ENCODE measurements at places on chromosomes 1 and 21.

GRCh38 chr1:200363264-200363933 lies 46.4 kb downstream of the ZNF281 start:
- no peak for DNase-seq

DNA sequence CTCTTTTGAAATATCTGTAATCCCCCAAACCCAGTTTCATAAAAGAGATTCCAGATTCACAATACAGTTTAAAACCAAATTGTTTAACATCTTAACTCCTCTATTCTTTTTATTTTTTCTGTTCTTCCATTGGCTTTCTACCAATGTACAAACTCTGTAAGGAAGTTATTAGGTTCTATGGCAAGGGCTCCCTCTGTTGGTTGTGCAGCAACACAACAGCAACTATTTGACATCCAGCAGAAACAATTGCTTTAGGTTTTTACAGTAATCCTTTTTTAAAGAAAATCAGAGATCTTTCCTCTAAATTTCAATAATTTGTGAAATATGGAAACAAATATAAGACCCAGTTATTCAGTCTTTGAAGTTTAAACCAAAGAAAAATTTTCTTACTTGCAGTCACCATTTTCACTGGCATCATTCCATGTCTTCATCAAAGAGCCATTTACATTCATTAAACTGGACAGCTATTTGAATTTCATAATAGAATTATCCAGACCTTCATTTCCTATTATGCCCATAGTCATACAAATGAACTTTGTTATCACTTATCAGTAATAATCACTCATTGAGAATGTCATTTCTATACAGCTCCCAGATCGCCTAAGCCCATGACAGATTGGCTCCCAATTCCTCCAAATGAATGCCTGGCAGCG lies 46.5 kb upstream of the RNF11 start:
- DNase-seq: peak; percentile 76

- no peak for DNase-seq
Observed at GRCh38 chr1:159088546-159089183, 12.1 kb upstream of the AIM2 start.

- no peak for DNase-seq
Observed at GRCh38 chr1:109762039-109762585, 1.6 kb downstream of the EPS8L3 start.

- peak; percentile 34 for DNase-seq
Observed at GRCh38 chr1:153649137-153649862, 9.2 kb upstream of the SNAPIN start.

DNA sequence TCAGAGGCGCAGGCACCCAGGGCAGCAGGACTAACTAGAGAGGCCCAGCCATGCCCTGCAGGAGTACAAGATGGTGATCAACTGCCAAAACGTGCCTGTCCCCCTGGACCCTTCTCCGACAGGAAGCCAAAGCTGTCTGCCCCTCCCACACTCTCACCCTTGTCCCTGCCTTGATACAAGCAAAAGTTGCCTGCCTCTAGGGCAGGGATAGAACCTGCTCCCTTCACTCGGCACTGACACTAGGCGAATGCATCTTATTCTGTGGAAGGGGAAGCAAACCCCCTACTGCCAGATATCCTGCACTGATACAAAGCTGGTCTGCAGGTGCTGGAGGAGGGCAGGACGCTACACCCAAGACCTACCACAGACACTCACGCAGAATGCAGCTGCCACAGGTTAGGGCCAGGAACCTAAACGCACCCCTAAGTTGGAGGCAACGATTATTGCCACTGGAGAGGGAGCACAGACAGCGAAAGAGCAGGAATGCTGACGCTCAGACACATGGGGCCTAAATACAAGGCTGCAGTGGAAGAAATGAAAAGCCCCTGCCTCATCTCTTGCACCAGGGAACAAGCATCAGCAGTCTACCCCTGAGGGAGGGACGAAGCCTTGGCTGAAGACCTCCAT lies 3.7 kb downstream of the TARBP1 start:
- DNase-seq: no peak

DNA sequence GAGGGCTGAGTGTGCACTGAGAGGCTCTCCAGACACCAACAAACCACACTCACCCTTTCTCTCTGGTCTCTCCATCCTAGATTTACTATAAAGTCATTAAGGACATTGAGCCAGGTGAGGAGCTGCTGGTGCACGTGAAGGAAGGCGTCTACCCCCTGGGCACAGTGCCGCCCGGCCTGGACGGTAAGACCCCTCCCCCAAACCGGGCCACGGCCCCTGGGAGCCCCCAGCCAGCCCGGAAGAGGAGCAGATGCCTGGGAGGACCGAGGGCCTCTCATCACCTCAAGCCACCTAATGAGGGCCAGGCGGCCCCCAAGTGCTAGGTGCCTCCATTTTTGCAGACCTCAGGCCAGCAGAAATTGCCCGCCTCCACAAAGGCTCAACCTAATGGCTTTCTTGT lies 58.1 kb upstream of the ARHGEF16 start:
- no peak for DNase-seq

- DNase-seq: no peak
Observed at GRCh38 chr21:16777041-16777720, 735.7 kb upstream of the CXADR start.

DNA sequence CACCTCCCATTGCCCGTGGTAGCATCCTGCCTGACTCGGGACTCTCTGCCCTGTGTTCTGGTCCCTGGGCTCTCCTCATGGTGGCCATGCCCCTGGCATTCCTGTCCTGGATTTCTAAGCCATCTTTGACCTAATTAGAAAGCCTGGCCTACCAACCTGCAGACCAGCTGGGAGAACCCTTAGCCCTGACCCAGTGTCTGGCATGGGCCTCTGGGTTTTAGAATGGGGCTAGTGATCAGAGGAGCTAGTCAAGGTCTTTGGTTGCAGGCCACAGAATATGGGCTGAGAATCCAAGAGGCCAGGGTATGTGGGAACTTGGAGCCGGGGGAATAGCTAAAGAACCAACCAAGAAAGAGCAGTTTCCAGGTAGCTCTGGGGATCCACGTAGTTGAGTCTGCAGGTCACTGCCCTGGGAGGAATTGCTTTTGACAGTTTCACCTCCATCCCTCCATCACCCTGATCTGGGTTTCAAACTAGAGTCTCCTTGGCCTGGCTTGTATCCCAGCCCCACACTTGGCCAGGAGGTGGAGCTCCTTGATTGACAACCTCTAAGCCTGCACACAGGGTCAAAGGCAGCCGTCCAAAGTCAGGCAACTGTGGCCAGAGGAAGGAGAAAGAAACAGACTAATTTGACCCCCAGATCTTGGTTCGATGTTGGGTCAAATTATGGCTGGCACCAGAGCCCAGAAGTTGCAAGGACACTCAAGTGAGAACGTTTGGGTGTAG lies 54.7 kb upstream of the ABCG1 start:
- peak; percentile 7 for DNase-seq

DNA sequence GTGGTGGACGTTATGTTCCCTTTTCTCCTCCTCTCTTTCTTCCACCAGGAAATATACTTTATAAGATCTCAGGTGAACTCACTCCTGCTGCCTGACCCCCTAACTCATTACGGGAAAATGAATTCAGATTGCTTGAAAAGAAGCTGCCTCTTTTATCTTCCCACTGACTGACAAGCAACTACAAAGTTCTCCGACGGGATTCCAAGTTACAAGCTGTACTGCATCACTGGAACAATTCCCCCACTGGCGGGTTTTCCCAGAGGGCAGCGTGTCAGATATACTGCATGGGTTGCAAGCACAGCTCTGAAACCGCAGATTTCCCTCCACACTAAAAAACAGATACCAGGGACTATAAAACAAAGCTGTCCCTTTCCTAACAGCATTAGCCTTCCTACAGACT lies 390.6 kb downstream of the KCTD3 start:
- no peak for DNase-seq

- DNase-seq: no peak
Observed at GRCh38 chr21:46006547-46007491, 25.2 kb downstream of the COL6A1 start.

- DNase-seq: no peak
Observed at GRCh38 chr1:63414691-63415365, 47.4 kb downstream of the ALG6 start.

DNA sequence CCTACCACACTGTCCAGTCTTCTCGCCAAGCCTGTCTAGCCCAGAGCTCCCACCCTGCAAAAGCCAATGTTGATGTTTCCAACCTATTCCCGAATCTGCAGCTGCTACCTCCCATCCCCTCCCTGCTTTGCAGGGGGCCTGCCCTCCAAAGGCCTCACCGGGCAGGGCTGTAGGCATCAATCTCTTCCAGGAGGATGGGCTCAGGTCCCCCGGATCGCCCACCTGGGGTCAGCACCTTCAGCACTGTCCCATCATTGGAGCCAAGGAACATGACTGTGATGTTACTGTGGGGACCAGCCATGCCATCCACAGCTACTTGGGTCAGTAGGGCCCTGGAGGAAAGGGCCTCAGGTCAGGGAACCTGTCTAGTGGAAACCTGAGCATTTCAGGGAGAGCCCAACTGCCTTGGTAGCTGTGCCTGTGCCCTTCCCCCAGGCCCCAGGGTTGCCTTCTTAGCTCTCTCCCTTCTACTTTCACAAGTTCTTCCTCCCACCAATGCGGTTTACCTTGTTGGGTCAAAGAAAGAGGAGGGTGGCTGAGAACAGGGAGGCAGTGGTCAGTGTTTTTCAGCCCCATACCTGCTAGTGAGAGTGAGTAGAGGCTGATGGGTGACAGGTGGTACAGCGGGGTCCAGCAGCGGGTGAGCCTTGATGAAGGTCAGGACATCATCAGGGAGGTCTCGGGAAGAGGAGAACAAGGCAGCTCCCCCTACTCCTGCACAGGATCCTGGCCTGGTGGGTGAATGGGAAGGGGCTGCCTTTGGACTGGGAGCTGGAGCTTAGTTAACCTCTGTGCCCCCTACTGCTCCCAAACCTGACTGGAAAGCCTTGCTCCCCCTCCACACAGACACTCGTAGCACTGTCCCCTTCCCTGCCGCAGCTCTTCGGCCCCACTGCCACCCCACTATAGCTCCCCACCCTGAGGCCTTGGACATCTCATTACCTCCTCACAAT lies 10.7 kb downstream of the SEMA6C start:
- no peak for DNase-seq

DNA sequence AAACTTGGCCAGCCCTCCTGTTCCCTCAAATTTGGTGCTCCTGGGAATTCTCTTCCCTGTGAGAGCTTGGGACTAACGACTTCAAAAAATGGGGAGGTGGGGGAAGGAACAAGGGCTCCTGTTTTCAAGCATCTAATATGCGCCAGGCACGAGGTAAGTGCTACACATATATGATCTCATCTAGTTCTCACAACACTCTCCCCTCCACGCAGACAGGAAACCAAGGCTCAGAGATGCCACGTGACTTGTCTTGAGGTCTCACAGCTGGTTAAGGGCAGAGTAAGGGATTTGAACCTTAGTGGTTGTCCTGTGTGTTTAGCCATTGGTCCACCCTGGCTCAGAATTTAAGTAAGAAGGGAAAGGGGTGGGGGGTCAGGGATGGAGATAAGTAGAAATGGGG lies 125.9 kb downstream of the DMRTB1 start:
- DNase-seq: no peak

- no peak for DNase-seq
Observed at GRCh38 chr1:23692308-23692871, 784 bp downstream of the RPL11 start.

GRCh38 chr1:31577515-31578192 lies 1.3 kb downstream of the TINAGL1 start:
- DNase-seq: no peak

GRCh38 chr1:169112241-169112640 lies 5.8 kb downstream of the ATP1B1 start:
- no peak for DNase-seq

DNA sequence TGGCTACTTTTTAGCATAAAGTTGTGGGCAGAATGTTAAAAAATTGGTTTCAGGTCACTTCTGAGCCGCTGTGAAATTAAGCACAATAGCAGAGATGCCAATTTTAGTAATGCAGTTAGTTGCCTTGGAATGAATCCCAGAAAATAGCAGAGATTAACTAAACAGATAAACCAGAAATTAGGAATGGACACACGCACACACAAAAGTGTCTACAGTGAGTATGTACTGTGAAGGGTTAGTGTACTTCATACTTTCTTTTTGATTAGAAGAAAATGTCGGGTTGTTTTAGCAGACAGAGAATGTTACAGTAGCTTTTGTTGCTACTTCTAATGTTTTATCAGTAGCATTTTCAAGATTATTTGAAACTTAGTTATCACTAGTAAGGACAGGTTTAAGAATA lies 106.7 kb downstream of the LEPR start:
- DNase-seq: peak; percentile 17

- DNase-seq: no peak
Observed at GRCh38 chr1:236808005-236808404, 12.9 kb downstream of the MTR start.

DNA sequence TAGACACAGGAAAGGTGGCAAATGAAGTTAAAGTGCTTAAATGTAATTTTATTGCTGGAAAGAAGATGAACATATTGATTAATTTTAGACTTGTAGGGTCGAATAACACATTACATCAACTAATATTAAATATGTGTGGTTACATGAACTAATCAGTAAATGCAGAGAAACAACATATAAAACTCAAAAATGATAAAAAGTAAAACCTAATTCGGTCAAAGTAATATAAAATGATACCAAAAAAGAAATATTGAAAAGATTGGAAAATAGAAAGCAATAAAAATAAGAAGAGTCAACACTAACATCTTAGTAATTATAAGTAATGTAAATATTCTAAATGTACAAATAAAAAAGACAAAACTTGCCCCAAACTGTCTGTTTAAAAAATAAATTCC lies 43.3 kb downstream of the CD53 start:
- no peak for DNase-seq

GRCh38 chr1:115068826-115069585 lies 20.3 kb downstream of the TSPAN2 start:
- DNase-seq: no peak

DNA sequence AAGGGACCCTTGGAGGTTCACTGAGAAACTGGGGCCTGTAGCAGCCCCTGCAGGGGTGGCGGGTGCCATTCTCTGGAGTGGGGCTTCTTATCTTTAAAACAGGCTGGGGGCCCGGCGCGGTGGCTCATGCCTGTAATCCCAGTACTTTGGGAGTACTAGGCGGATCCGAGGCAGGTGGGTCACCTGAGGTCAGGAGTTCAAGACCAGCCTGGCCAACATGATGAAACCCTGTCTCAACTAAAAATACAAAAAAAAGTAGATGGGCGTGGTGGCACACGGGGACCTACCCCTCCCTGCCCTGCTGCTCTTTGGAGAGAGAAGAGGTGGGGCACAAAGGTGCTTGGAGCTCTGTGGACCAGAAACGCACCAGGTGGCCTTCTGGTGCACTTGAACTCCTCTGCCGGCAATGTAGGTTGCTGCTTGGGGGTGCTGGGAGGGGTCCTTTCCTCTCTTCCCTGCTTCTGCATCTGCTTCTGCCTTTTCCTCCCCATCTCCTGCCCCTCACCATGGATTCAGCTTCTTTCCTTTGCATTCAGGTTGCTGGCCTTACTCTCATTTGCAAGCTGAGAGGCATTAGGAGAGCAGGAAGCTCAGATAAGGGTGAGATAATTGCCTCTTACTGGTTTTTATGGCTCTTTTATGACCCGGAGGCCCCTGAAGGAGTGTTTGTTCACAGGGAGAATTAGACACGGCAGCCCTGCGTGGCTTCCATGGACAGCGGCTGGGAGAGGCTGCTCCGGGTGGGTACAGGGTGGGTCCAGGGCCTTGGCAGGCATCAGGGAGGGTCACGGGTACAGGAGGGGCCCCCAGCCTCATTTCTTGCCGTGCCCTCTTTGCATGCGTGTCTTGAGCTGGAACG lies 57.4 kb downstream of the ARHGEF10L start:
- no peak for DNase-seq

Measured in hematopoietic multipotent progenitor cell treated with erythropoietin and hydrocortisone succinate and interleukin-3 and kit ligand, for 15 days (in vitro differentiated cells).